Cerebellum (tissue), 4 donors: ENCODE measurements at places on chromosomes 11 and 22. TPM values are rescaled to one million over a fixed set of nuclear protein-coding genes. Genes with fewer than 3 reads are reported as not detected.

The PITPNB gene
- total RNA-seq: 45.4 TPM

The PANX2 gene
- 2.7 TPM for total RNA-seq

- no peak for DNase-seq
These were observed 51.0 kb upstream of the IGLL5 start for GRCh38 chr22:22836635-22837034.

The SHISA8 gene
- 0.27 TPM for total RNA-seq
